Jurkat, Clone E6-1 (cell line): ENCODE measurements at places on chromosomes 12 and 14.

- DNase-seq, result no peak
Measured at GRCh38 chr12:3119192-3119755, 42.1 kb downstream of the TSPAN9 start.

DNA sequence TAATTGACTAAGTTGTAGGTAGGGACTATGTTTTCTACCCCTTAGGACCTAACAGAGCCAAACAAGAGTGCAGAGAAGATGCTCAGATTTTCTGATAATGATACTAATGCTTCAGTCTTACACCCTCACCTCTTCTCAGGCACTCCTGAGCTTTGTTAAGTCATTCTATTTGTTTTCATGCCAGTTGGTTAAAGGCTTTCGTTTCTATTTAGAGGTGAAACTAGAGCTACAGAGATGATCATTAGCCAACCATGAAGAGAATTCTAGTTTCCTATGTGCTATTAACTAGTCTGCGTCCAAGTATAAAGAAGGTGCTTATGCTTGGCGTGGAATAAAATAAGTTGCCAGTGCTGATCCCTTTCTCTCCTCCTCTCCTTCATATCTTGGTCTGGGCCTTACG lies 34.6 kb upstream of the PYGL start:
- DNase-seq, result no peak

GRCh38 chr12:76013603-76014002 lies 18.0 kb downstream of the PHLDA1 start:
- DNase-seq, result no peak

DNA sequence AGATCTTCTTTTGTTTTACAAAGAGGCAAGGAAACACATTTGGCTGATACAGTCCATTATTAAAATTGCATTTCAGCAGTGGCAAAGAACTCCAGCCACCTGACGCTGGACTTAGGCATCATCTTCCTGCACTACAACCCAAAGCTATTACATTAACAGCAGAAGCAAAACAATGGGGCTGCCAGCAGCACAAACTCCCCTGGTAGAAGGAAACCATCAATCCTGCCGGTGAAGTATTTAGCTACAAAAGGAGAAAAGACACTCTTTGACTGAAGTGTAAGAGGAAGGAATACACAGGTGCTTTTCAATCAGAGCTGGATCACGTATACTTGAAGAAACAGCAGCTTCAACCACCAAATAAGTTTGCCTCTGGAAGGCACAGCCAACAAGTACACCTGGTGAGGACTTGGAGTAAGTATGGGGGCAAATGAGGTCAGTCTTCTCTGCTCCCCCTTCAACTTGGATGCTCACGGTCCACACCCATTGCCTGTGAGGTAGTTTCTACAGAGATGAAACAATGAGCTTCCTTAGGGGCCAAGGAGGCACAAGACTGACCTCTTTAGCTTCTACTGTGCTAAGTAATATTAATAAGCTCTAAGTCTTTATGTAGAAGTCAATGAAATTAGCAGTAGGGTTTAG lies 125.9 kb upstream of the FOXN3 start:
- DNase-seq, result no peak

- no peak for DNase-seq
Measured at GRCh38 chr12:40832668-40833067, 140.4 kb downstream of the CNTN1 start.

GRCh38 chr12:70247653-70248199 lies 4.5 kb downstream of the CNOT2 start:
- no peak for DNase-seq

DNA sequence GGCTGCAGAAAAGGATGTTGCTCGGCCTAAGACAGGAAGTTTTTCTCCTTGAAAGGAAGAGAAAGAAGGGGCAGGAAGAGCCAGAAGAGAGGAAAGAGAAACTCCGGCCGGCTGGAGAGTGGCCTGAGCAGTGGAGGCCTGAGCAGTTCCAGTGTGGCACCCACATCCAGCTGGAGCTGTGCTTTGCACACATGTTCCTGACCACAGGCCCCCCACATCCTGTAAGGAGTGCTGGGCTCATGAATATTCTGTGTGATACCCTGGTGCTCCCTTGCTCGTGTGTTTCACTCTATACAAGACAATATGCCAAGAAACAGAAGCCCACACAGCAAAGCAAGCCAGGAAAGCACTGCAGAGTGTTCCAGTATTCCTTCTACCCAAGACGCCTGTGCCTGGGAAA lies 27.1 kb downstream of the POLE start:
- peak; percentile 80 for DNase-seq

- no peak for DNase-seq
Measured at GRCh38 chr12:89225808-89226411, 126.4 kb downstream of the DUSP6 start.

GRCh38 chr14:23167116-23167847 lies 16.2 kb downstream of the SLC7A8 start:
- DNase-seq, result no peak

DNA sequence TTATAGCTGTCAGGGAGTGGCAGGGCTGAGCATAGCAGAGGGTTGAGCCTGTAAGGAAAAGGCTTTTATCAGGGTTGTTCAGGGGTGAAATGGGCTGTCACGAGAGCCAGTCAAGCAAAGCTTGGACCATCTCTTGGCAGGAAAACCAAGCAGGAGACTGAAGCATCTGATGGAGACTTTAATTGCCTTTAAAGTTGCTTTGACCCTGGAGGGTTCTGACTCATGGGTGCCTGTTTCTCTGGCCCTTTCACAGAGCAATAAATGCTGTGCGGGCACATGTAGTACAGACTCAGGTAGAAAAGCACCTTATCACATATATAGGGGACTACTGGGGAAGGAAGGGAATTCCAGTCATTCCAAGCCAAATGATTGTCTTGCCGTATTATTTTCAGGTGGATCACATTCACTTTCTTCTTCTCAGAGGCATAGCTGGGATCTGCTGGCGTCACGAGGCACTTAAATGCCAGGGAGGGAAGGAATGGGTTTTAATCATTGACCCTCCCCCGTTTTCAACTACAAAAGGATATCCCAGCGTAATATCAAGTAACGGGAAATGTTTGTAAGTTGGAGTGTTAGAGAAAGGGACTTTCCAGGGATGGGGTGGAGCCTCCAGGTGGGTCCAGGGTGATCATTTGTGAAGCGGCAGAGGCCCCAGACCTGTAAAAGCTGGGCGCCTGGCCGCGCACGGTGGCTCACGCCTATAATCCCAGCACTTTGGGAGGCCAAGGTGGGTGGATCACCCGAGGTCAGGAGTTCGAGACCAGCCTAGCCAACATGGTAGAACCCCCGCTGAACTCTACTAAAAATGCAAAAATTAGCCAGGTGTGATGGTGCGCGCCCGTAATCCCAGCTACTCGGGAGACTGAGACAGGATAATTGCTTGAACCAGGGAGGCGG lies 34.9 kb downstream of the PLEKHD1 start:
- no peak for DNase-seq

DNA sequence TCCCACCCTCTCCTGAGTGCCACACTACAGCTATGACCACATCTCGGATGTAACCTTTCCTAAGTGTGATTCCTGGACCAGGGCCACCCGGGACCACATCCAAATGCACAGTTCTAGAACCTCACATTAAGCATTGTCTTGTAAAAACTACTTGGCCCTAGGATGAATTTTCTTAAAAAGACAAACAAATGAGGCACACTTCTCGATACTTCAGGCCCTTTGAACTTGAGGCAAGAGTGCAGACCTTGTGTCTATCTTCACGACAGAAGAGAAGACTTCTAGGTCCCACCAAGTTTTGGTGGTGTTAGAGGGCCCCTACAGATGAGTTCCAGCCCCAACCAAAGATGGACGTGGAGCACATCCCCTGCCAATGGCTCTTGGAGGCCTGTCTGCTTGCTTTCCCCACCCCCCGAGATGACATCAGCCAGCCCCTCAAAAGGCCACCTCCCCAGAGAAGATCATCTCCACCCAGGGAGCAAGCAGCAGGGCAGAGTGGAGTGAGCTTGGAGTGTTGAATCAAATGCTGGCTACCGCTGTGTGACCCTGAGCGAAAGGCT lies 9.3 kb downstream of the ISCU start:
- DNase-seq, result no peak

DNA sequence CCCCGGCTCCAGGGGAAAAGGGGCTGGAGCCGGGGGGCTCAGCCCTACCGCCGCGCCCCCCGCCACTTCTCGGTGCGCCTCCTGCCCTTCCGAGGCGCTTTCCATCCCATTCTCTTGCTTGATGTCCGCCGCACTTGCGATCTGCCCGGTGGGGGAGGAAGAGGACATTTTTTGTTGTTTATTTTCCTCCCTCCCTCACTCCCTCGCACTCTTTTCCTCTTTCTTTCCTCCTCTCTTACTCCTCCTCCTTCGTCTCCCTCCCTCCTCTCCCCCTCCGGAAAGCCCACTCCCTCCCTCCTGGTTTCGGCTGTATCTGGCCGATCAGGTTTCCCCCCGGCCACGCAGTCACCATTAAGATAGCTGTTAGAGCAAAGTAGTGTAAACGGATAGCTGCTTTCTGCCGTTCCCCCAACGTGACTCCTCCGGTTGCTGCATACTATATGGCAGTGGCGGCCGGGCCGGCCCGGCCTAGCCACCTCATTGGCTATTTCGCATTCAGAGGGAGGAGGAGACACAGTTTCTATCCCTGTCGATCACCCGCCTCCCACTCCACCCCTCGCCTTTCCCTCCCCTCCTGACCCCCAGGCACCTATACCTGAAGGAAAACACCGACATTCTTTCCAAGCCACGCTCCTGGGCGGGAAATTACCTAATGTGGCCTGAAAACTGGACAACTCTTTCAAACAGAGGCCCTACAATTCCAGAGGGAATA lies at the start of gene SIX4:
SIX4 (minus strand) TSS at position 445 of the 712 bp plus-strand sequence; CDS start at position 168, 277 bp downstream.
- DNase-seq, result no peak

- no peak for DNase-seq
Measured at GRCh38 chr14:98341211-98341610, 930.8 kb downstream of the BCL11B start.

DNA sequence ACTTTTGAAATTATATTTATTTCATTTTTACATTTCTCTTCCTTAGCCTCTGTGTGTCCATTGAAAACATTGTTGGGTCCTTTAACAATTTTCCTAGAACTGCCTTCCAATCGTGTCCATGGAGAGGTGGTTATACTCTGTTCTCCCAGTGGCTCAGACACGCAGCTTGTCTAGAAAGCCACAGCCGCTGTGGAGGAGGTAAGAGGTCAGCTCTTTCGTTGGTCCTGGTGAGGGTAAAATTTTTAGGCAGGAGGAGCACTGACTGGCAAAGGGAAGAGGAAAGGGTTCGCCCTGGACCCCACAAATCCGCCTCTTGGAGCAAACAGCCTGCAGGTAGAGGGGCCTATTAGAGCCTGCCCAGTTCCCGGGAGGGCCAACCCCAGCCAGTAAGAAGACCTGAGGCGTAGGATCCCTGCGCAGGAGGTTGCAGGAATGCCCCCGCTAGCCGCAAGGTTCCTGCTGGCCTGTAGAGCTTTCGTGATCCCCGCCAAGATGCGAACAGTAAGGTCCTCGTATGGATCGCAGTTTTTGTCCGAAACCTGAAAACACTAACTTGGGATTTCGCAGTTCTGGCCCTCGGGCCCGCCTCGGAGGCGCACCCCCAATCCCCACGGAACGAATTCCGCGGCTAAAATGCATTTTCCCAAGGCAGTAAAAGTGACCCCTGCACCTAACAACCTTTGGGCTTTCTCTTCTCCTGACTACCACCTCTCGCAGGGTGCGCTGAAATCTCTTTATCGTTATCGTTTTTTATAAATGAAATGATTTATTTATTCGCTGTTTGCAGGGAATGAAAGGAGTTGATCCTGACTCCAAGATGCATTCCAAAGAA lies 7.5 kb upstream of the PAX9 start:
- DNase-seq, result no peak

- no peak for DNase-seq
Measured at GRCh38 chr12:60308366-60308991, 712.6 kb downstream of the SLC16A7 start.

DNA sequence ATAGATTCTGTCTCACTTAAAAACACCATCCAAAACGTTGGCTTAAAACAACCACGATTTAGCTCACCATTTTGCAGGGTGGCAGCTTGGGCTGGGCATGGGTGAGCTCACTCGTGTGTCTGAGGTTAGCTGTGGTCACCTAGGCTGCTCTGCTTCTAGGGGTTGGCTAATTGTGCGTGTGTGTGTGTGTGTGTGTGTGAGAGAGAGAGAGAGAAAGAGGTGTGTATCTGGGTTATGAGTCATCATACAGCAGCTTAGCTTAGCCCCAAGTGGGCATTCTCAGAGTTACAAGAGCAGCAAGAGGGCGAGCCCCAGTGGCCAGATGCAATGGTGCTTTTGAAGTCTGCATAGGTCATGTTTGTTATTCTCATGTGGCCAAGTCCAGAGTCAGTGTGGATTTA lies 6.0 kb downstream of the FBXW8 start:
- no peak for DNase-seq

DNA sequence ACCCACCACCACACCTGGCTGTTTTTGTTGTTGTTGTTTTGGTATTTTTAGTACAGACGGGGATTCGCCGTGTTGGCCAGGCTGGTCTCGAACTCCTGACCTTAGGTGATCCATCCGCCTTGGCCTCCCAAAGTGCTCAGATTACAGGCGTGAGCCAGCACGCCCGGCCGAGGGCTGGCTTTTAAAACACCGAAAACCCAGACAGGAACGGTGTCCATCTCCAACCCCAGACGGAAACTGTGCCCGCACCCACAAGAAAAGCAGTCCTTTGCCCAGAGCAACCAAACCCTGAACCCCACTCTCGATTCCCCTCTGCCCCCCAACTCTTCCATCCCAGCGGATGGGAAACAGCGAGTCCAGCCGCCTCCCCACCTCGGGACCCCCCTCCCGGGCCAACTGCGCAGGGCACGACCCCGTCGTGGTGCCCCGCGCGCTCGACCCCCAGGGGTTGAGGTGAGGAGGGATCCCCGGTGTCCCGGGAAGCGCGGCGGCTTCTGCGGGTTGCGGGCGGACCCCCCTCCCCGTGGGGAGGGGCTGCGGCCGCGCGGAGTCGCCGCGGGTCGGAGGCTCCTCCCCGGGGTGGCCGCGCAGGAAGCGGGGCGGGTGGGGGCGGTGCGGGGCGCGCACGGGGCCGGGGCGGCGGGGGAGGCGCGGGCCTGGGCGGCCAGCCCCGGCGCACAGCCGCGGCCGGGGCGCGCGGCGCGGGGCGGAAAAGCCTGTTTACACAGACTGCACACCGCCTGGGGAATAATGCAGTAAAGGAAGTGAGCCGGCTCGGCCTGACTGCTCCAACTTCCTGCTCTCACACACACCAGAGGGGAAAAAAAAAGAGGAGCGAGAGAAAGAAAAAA lies at the start of gene ELK3:
ELK3 (plus strand) TSS at position 651 of the 851 bp plus-strand sequence.
- peak; percentile 36 for DNase-seq
